CD4-positive, alpha-beta T cell treated with Interleukin-4 for 4 hours (primary cell): ENCODE measurements at places on chromosomes 12 and 14.

GRCh38 chr14:60951776-60952435 lies 29.0 kb downstream of the TRMT5 start:
- no peak for DNase-seq

- no peak for DNase-seq
Measured at GRCh38 chr12:63935361-63935760, 90.9 kb downstream of the SRGAP1 start.

- no peak for DNase-seq
Measured at GRCh38 chr12:1837541-1838204, 17.3 kb downstream of the LRTM2 start.

DNA sequence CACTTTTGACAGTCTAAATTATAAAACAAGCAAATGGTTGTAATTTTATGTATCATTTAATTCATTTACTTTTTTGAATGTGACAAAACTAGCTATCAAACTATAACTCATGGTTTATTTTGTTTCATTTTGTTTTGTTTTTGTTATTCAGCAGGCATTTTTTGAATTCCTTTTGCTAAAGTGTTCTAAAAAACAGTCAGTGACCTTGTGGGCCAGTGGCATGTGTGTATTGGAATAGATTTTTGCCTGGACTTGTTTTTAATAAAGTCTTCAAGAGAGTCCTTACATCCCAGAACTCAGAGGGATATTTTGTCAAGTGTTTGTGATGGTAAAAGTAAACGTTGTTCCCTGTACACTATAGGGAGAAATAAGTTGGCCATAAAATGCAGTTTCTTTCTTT lies 369.7 kb upstream of the SYT1 start:
- DNase-seq, result no peak

DNA sequence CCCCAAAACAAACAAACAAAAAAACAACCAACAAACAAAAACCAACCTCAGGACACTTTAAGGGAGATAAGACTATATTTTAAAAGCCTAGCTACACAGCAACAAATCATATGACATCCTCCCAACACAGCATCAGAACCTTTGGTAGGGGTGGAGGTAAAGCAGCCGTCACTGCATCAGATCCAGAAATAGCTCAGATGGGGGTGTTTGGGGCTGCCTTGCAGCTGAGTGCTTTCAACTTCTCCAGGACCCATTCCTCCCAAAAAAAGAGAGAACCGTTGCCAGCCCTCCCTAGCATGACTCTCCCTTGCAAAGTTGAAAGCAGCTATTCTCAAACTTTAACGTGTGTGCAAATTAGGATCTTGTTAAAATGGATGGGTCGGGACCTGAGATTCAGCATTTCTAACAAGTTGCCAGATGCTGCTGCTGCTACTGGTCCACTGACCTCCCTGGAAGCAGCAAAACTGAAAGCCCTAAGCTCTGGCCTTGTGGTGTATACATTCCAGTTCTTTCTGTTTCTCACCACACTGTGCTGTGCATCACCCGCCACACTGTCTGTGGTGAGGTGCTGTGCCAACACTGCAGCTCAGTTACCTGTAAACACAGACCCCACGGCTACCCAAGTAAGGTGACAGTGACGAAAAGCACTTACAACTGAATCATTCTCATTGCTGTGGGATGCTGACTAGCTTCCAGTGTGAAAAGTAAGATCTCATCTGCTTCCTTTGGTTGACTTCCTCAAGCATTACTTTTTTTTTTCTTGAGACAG lies 54.0 kb downstream of the SLC38A1 start:
- DNase-seq, result peak; percentile 96

DNA sequence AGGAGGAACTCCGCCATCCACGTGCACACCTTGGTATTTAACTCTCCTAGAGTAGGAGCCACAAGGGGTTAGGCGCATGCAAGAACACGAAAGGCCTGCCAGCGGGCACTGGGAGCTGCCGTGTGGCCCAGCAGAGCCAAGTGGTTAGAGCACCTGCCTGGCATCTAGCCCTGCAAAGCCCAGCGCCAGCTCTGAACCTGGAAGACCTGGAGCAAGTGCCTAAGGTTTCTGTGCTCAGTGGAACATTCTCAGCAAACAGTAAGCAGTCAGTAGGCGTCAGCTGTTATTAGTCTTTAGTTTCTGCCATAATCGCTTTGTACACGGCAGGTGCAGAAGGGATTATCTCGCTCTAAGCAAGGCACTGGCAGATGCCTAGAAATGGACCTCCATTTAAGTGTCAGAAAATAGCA lies 55.4 kb downstream of the SETD3 start:
- DNase-seq, result no peak

DNA sequence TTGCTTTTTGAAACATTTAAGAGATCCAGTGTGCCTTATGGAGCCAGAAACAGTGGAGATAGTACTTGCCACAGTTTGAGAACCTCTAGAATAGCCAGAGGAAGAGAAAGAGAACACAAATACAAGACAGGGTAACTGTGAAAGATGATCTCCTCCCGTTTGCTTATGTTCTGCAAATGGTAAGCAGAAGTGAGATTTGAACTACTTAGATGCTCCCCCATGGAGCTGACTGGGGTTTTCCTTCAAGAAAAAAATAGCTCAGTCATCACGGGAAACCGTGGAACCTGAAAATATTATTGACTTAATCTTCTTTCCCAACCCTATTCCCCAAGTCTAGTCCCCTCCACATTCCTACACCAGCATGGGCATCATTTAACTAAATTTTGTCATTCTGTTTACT lies 87.1 kb downstream of the KIF21A start:
- no peak for DNase-seq

GRCh38 chr12:46664761-46665287 lies 161.0 kb downstream of the SLC38A4 start:
- peak; percentile 19 for DNase-seq

DNA sequence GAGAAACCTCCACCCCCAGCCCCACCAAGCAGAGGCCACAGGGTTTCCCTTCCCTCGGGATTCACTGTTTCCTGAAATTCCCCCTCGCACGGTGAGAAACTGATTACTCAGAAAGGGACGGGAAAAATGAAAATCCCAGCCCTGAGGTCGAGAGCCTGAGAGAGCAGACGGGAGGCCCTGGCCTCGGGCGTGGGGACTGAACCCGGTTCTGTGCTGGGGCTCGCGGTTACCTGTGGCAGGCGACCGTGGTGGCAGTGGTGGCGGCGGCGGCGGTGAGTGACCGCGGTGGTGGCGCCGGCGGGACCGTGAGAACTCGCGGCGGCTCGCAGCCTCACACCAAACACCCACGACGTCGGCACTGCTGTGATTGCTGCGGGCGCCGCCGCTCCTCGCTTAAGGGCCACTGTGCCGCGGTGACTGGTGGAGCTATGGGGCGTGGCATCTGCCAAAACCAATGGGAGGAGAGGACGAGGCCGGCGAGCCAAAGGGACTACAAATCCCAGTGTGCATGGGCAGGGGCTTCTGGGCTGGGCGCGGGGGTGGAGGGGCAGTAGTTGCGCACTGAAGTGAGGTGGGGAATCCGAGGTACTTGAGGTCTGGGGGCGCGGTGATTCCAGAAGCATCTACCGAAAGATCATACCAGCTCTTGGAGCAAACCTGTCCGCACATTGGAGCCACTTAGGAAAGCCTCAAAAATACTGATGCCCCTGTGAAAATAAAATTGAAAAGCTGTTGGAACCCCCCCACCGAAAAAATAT lies at the start of gene LGMN:
LGMN (minus strand) TSS at position 369 of the 758 bp plus-strand sequence. CDS start 15,841 bp downstream, outside the sequence.
- DNase-seq, result peak; percentile 83

GRCh38 chr12:84842406-84843013 lies 70.1 kb downstream of the SLC6A15 start:
- peak; percentile 23 for DNase-seq

- DNase-seq, result no peak
Measured at GRCh38 chr12:21992823-21993222, 51.6 kb upstream of the ABCC9 start.

DNA sequence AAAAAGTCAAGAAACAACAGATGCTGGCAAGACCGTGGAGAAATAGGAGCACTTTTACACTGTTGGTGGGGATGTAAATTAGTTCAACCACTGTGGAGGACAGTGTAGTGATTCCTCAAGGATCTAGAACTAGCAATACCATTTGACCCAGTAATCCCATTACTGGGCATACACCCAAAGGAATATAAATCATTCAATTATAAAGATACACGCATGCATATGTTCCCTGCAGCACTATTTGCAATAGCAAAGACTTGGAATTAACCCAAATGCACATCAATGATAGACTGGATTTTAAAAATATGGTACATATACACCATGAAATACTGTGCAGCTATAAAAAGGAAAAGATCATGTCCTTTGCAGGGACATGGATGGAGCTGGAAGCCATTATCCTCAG lies 18.0 kb upstream of the CATSPERB start:
- DNase-seq, result no peak

DNA sequence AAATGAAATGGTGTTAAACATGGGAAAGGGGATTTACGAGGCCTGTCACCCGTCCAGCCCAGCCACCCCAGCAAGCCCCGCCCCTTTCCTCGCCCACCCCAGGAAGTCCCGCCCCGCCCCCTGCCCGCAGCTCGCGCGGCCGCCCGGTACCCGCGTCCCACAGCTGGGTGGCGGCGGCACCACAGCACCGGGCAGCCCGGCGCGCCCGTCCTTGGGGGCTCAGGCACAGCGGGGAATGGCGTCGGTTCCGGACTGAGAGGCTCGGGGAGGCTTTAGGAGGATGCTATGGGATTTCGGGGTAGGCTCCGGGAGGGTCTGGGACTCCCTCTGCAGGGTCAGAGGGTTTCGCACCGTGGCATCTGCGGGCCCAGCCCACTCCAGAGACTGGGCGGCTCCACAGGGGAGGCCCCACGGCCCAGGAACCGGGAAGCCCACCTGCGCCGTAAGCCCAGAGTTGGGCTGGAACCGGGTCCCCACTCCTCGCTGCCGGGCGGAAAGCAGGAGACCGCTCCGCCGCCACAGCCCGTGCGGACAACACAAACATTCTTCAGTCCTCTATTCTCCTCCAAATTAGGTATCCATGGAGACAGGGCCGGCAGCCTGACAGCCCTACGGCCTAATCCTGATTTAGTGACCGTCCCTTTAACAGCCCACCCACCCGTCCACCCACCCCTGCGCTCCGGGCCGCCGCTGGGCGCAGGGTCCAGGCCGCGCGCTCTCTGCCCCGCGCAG lies 1.4 kb downstream of the FIGNL2 start:
- no peak for DNase-seq

GRCh38 chr14:92366237-92366636 lies 43.3 kb downstream of the SLC24A4 start:
- no peak for DNase-seq

GRCh38 chr14:65237941-65238340 lies 135.6 kb upstream of the MAX start:
- DNase-seq, result no peak

- no peak for DNase-seq
Measured at GRCh38 chr12:65742018-65743010, 82.0 kb upstream of the HMGA2 start.

DNA sequence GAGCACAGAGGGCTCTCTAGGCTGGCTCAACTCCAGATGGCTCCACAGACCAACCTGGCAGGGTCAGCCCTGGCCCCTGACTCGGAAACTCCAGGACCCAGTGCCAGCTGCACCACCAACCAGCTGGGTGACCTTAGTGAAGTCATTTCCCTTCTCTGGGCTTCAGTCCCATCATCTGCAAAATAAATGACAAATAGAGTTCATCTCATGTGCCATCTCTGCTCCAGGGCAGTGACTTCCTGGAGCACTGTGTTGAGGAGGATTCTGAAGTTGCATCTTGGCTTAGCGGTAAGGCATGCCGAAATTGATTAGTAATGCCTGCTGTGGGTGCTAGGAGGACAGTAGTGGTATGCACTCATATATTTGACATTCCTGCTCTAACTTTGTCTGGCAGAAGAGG lies 31.5 kb downstream of the DTX1 start:
- no peak for DNase-seq

- DNase-seq, result no peak
Measured at GRCh38 chr12:101697930-101698799, 725 bp downstream of the CHPT1 start.

DNA sequence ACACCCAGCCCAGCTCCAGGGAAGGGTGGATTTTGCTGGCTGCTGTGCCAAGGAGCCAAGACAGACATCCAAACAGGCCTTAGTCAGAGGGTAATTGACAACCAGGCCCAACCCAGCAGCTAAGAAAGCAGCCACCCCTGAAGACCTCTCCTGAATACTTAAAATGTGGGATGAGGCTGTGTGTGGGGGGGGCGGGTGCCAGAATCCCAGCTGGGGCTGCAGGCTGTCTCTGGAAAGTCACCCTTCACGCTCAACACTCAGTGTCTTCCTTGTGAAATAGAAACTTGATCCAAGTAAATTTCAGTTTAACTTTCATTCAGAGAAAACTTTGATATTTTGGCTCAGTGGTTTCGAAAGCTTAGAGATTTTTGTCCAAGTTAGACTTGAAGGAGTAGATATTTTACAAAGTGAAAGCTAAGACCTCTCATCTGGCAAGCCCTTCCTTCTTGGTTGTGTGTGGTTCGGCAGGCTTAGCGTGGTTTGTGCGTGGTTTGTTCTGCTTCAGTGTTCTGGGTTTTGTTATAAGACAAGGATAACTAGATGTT lies 5.1 kb downstream of the PAPLN start:
- no peak for DNase-seq

GRCh38 chr14:92589213-92589852 lies 75.8 kb downstream of the RIN3 start:
- DNase-seq, result no peak

- DNase-seq, result no peak
Measured at GRCh38 chr14:93716002-93716745, 72.1 kb downstream of the PRIMA1 start.

DNA sequence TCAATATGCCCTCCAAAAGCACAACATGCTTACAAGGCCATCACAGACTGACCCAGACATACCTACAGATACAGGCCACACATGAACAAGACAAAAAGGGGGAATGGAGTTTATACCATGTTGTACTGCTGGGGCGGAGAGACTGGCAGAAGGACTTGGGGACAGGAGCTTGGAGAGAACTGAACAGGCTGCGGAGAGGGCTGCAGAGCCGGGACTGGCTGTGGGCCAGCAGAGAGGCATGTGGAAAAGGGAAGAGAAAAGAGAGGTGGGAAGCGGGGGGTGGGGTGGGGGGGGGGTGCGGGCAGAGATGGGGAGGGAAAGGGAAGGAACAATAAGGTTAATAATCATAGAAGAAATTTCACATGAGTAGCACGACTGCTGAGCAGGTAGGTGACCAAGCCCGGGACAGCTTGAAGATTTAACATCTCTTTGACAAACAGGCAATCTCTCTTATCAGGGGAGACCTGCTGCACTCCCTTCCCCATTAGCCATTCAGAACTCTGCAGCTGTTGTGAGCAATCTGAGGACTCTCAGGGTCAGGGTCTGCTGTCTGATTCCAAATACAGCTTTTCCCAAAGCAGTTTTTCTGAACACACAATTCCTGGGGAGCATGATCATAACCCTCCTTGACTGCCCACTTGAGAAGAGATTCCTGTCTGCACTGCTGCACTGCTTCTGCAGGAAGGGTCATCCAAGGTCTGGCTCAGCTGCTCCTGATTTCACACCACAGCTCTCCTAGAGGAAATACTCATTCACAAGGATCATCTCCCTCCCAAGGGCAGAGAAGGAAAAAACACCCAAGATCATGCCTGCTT lies 21.6 kb upstream of the STAC3 start:
- DNase-seq, result no peak

DNA sequence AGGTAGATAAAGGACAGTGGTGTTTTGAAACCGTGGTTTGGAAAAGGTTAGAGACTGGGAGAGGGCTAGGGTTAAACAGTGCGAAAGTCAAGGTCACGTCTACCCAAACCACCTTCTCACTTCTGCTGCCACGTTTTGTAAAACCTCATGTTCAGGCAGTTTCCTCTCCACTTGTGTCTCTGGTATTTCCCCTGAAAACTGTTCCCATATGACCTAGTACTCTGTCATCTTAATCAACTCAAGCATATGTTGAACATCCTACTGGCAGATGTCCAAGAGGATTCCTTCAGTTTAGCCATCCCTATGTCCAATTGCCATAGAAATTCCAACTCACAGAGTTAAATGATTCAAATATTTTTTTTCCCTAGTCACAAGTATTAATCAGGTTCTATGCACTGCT lies 17.4 kb downstream of the CLEC4C start:
- no peak for DNase-seq
